ENCODE measurements at places on chromosomes 6 and 20. TPM values are rescaled to one million over a fixed set of nuclear protein-coding genes. Genes with fewer than 3 reads are reported as not detected.

The DSN1 gene
- total RNA-seq, result 26.9 TPM

The SPATA25 gene
- total RNA-seq, result 0.70 TPM

The OXT gene
- total RNA-seq, result not detected

The ACOT13 gene
- 30.1 TPM for total RNA-seq

The OR2H2 gene
- not detected for total RNA-seq

The CD24 gene
- 267 TPM for total RNA-seq

The ADGRF5 gene
- total RNA-seq, result not detected

The CFB gene
- total RNA-seq, result 2.5 TPM

The PAK5 gene
- not detected for total RNA-seq

The MRAP2 gene
- total RNA-seq, result 1.3 TPM

The LAMA4 gene
- total RNA-seq, result 1.8 TPM

The SCGN gene
- 0.23 TPM for total RNA-seq

The SLC22A16 gene
- total RNA-seq, result not detected

The TREM1 gene
- total RNA-seq, result 0.30 TPM

The PPIL6 gene
- total RNA-seq, result 3.1 TPM

The TREML1 gene
- not detected for total RNA-seq

The TPD52L2 gene
- total RNA-seq, result 132 TPM

The SLC9A8 gene
- total RNA-seq, result 8.9 TPM

The ADGB gene
- not detected for total RNA-seq

The RFX6 gene
- total RNA-seq, result not detected

The PTCRA gene
- total RNA-seq, result not detected

The C20orf202 gene
- total RNA-seq, result not detected
